ENCODE measurements at places on chromosomes 7 and 10. TPM values are rescaled to one million over a fixed set of nuclear protein-coding genes. Genes with fewer than 3 reads are reported as not detected.

SNX13 gene
- total RNA-seq: 90.8 TPM

FOXI2 gene
- total RNA-seq: not detected

OGDH gene
- 172 TPM for total RNA-seq

PBLD gene
- total RNA-seq: 10.5 TPM

SCART1 gene
- 0.83 TPM for total RNA-seq

CLEC2L gene
- total RNA-seq: not detected

EMX2 gene
- total RNA-seq: not detected

ADRB1 gene
- 0.67 TPM for total RNA-seq

MIOS gene
- 88.2 TPM for total RNA-seq

SPACDR gene
- 0.31 TPM for total RNA-seq

GTF2IRD1 gene
- total RNA-seq: 29.2 TPM

SVOPL gene
- total RNA-seq: not detected

ATOH7 gene
- 1.0 TPM for total RNA-seq

ATRNL1 gene
- total RNA-seq: 5.6 TPM

SFXN2 gene
- 0.57 TPM for total RNA-seq

C10orf105 gene
- 0.03 TPM for total RNA-seq

OR2A5 gene
- total RNA-seq: not detected

PLAU gene
- 154 TPM for total RNA-seq

KNDC1 gene
- not detected for total RNA-seq

ERVW-1 gene
- not detected for total RNA-seq

WEE2 gene
- not detected for total RNA-seq

TAS2R41 gene
- not detected for total RNA-seq

CYP2C9 gene
- not detected for total RNA-seq

ADK gene
- total RNA-seq: 68.1 TPM

ST8SIA6 gene
- total RNA-seq: 0.47 TPM

MSMB gene
- total RNA-seq: not detected

RNLS gene
- total RNA-seq: 0.19 TPM

ANKRD22 gene
- total RNA-seq: 0.13 TPM

MASTL gene
- total RNA-seq: 4.1 TPM

NKX1-2 gene
- not detected for total RNA-seq

LRRC17 gene
- total RNA-seq: 907 TPM

EVX1 gene
- total RNA-seq: not detected

TMEM196 gene
- not detected for total RNA-seq

ZNF277 gene
- total RNA-seq: 42.9 TPM

ADIRF gene
- total RNA-seq: 0.57 TPM

BPGM gene
- total RNA-seq: 34.0 TPM

PLXDC2 gene
- 16.2 TPM for total RNA-seq

PDGFA gene
- 48.4 TPM for total RNA-seq

COL28A1 gene
- total RNA-seq: 2.2 TPM

NSUN6 gene
- total RNA-seq: 5.5 TPM

CLDN4 gene
- total RNA-seq: not detected

ITGA8 gene
- not detected for total RNA-seq

MARVELD1 gene
- total RNA-seq: 31.3 TPM

HOXA10 gene
- total RNA-seq: 14.6 TPM

FAM3C gene
- 111 TPM for total RNA-seq

Measured in myocyte (in vitro differentiated cells).